ENCODE measurements at places on chromosomes 16 and 17.

GRCh38 chr17:36504156-36504545 is 17.7 kb downstream of the ZNHIT3 start:
- DNase-seq = no peak

GRCh38 chr17:41614098-41614497 is 1.5 kb upstream of the KRT16 start:
- DNase-seq = no peak

DNA sequence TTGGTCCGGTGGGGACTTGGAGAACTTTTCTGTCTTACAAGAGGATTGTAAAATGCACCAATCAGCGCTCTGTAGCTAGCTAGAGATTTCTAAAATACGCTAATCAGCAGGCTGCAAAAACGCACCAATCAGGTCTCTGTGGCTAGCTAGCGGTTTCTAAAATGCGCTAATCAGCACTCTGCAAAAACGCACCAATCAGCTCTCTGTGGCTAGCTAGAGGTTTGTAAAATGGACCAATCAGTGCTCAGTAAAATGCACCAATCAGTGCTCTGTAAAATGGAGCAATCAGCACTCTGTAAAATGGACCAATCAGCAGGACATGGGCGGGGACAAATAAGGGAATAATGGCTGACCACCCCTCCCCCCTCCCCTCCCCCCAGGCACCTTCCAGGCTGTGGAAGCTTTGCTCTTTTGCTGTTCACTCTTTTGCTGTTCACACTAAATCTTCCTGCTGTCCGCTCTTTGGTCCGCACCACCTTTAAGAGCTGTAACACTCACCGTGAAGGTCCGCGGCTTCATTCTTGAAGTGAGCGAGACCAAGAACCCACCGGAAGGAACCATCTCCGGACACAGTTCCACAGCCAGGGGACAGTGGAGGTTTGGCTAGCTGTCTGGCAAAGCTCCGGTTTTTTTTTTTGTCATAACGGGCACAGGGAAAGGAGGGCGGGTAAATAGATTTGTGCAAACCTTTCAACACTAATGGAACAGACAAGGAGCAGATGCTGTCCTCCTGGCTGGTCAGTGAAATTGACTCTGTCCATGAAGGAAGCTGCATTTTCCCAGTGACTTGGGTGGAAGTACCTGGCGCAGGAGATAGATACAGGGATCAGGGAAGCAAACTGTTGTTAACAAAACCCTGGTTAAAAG is 8.3 kb downstream of the PITPNC1 start:
- DNase-seq = no peak

DNA sequence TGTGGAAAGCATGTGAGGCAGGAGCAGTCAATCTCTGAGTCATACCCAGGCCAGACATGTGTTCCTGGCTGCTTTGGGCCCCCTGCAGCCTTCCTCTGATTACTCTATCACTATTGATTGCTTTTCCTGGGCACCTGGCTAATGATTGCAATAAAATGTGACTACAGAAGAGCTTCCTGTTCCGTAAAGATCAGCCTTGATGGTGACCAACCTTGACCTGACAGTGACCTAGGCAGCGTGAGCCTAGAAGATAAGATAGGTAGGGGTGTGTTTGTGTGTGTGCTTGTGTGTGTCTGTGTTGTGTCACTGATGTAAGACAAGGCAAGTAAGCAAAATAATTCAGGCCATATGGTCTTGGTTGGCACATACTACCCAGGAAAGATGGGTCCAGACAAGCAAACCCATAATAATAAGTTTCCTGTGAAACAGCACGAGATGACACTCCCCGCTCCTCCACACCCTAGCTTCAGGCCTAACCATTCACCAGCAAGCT is 367.7 kb upstream of the CDH11 start:
- no peak for DNase-seq

GRCh38 chr17:35499548-35499947 is 37.9 kb downstream of the SLFN12L start:
- DNase-seq = no peak

DNA sequence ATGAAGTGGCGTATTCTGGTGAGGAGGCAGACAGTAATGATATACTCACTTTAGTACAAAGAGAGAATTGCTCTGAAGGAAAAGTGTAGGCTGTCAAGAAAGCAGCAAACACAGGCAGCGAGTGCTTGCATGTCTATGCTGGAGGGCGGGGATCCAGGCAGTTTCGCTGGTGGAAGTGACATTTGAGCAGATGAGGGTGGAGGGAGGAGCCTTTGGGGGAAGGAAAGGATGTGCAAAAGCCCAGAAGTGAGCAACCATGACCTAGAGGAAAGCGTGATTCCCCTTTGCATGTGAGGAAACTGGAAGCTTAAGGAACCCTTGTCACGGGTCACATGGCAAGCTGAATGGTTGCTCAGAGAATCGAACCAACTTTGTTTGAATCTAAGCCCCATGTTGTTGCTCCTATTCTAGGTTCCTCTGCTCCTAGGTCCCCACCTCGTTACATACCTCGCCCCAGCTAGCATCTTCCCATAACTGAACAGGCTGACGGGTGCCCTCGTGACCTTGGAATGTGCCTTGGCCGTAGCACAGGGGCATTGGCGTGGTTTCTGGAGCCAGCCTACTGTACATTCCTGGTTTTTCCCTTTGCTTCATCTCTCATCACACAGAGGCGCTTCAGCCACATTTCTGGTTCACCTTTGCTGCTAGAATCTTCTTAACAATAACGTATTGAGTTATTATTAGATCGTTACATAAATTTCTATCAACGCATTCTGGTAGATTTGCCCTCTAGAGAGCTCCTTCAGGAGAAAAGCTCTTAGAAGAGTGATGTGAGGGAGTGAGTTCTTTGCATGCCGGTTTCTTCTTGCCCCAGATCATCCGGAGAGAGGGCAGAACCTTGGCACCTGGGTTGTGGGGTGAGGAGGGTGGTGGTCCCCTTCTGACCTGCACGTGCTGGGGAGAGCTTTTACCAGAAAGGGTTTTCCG is 191.8 kb downstream of the SNX29 start:
- DNase-seq = no peak

- DNase-seq = peak; percentile 25
These were observed 27.8 kb upstream of the ITGA3 start for GRCh38 chr17:50027881-50028735.

- no peak for DNase-seq
These were observed 5.6 kb upstream of the HSD3B7 start for GRCh38 chr16:30979170-30980022.

Data from GOT3 (cell line).